Fibroblast of skin of right quadriceps (primary cell): ENCODE measurements at places on chromosomes 5 and 9.

- peak; percentile 12 for DNase-seq
Measured at GRCh38 chr5:87268970-87269377, 1.3 kb downstream of the RASA1 start.

GRCh38 chr9:134190232-134191121, 26.1 kb upstream of the RNU6ATAC start:
- DNase-seq, result no peak

DNA sequence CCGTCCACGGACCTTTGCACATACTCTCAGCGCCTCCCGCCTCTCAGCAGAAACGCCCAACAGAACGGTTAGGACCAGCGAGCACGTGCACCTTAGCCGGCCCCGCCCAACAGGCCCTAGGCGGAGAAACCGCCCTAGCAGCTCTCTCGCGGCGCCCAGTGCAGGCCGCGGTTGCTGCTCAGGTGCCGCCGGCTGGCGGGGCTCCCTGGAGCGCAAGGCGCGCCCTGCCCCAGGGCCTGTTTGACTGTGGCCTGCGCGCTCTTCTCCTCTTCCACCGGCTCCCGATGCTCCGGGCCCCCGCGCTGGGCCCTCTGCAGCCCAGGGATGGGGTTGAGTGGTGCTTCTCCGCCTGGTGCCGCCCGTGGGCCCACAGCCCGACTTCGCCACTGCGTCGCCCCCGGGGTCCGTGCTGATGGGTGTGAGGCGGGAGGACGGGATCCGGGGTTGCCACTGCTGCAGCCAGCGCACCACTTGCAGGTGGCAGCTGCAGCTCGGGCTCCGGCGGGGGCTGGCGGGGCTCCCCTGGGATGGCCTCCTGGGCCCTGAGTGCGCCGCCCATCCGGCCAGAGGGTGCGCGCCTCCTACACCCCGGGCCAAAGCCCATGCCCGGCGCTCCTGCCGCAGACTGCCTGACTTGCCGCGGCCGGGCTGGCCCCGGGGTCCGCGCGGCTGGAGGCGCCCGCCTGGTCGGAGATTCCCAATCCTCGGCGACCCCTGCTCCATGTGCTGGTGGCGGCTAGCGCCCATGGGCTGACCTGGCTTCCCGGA, 1889.4 kb upstream of the CDH9 start:
- no peak for DNase-seq

GRCh38 chr9:129496473-129497004, 124.4 kb downstream of the C9orf50 start:
- DNase-seq, result peak; percentile 98

DNA sequence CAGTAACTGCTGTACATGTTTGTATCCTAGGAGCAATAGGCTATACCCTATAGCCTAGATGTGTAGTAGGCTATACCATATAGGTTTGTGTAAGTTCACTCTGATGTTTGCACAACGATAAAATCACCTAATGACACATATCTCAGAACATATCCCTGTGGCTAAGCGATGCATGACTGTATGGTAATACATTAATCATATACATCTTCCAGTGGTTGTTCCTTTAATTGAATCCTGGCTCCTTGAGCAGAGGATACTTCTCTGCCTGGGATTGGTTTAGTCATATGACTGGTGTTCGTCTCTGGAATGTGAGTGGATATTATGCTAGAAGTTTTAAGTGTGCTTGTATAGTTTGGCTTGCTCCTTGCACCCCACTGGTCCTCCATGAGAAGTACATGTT, 425.8 kb downstream of the MAN2A1 start:
- peak; percentile 64 for DNase-seq

DNA sequence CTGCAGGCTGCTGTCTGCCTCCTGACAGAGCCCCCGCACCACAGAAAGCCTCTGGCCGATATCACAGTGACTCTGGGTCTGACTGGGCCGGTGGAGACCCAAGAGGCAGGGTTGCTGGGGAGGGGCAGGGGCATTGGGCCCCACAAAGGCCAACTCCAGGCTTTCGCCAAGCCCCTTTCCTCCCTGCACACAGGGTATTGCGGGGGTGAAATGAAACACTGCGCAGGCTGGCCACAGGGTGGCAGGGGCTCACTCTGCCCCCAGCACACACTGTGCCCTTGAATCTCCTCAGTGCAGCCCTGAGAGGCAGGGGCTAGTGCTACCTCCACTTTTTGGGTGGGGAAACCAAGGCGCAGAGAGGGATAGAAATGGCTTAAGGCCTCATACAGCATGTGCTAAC, 44.6 kb downstream of the BARX1 start:
- no peak for DNase-seq

- no peak for DNase-seq
Measured at GRCh38 chr5:180346358-180346757, 6.8 kb downstream of the GFPT2 start.

- no peak for DNase-seq
Measured at GRCh38 chr5:138504799-138505198, 38.2 kb downstream of the ETF1 start.

DNA sequence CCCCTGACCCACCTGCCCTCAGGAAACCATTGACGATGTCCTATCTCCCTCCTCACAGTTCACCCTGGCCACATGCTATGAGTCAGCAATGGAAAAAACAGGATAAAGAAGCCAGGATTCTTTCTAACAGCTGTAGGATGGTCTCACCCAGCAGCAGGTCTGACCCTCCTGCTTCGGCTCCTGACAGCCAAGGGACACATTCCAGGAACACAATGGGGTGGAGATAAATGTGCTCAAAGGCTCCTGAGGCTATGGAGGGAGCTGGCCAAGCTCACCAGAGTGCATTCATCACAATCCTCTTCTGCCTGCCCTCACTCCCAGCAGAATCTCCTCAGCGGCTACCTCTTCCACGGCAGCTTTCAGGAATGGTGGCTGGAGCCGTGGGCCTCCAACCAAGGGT, 170.3 kb downstream of the PJA2 start:
- no peak for DNase-seq

DNA sequence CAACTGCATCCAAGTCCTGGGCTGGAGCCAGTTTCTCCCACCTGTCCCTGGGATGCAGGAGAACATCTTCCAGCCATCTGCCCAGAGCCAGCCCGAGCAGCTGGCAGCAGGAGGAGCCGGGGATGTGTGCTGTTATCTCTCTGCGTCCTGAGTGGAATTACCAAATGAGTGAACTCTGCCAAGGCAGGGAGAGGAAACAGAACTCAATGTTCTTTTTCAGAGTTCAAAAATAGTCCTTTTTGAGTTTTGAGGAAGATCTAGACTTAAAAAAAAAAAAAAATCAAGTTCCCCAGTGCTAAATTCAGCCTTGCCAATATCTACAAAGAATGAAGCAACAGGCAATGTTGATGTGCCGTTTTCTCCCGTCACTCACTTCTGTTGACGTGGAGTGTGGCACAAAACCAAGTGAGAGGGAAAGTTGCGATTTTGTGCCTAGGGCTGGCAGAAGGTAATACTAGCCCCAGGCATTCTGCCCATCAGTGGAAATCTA, 56.2 kb downstream of the TMOD1 start:
- DNase-seq, result no peak

DNA sequence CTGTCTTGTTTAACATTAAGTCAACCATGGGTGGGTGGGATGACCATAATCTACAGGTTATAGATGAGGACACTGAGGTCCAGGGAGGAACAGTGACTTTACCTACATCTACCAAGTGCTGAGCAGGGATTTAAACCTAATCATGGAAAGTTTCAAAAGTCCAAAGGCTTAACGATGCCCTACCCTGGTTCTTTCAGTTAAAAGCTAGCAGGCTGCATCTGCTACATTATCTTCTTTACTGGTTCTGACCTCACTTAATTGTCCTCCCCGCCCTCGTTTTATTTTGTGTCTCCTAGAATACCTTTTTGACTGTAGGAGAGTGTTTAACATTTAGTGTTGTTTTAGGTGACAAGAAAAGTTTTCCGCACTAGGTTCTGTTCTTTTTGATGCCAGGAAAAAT, 735.2 kb downstream of the TLR4 start:
- no peak for DNase-seq

- peak; percentile 67 for DNase-seq
Measured at GRCh38 chr9:34454571-34455065, 3.8 kb downstream of the FAM219A start.

DNA sequence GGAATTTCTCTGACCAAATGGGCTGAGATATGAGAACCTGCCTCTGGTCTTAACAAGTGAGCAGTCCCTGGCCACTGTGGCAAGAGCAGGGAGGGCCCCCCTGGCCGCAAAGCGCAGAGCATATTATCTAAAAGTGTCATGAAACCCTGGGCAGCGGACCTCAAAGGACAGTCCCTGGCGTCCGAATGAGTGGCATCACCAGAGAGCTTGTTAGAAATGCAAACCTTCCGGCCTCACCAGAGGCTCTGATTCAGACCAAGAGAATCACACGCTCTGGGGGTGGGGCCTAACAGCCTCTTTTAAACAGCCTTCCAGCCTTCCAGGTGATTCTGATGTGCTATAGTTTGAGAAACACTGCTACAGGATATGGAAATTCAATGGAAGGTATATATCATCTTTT, 10.9 kb downstream of the PTPN3 start:
- no peak for DNase-seq

DNA sequence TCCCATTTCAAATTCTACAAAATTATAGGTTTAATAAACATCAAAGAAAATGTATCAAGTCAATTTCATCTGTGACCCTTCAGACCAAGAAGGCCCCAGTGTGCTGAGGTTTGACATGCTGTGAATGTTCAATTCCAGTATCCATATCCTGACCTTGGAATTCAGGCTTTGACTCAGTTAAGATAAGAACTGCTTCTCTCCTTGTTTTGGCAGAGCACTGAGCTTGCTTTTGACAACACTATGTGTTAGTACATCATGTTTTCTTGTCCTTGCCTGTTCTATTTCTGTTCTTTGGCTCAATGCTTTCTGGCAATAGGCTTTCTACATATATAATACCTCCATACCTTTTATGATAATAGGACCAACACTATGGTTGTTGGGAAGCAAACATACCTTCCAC, 105.6 kb downstream of the PLCXD3 start:
- DNase-seq, result no peak

DNA sequence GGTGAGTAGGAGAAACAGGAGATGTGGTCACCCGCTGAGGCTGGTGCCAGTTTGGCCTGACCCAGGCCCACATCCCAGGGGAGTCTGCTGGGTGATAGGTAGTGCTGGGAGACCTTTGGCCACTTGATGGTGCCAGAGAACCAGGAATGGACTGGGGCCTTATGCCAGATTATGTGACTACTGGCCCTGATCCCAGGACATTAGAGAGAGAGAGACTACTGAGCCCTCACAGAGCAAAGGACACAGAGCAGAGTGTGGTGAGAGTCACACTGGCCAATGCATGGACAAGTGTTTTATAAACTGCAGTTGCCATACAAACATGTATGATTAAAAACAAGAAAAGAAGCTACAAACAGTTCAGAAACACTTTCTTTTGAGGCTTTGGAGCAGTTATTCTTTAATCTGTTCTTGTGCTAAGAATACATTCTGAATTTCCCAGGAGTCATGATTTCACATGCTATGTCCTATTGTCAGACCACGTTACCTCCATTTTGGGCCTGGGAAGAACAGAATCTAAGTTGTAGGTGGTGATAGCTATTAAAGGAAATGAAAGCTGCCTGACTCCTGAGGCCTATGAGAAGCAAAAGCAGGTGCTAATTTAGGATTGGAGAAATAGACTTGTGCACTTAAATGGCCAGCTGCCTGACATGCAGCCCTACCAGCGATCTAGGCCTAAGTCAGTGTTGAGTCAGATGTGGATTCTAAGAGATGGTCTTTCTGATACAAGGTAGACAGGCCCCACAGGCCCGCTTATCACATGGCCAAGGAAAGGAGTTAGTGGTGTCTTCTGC, 32.6 kb upstream of the TMOD1 start:
- DNase-seq, result peak; percentile 44

DNA sequence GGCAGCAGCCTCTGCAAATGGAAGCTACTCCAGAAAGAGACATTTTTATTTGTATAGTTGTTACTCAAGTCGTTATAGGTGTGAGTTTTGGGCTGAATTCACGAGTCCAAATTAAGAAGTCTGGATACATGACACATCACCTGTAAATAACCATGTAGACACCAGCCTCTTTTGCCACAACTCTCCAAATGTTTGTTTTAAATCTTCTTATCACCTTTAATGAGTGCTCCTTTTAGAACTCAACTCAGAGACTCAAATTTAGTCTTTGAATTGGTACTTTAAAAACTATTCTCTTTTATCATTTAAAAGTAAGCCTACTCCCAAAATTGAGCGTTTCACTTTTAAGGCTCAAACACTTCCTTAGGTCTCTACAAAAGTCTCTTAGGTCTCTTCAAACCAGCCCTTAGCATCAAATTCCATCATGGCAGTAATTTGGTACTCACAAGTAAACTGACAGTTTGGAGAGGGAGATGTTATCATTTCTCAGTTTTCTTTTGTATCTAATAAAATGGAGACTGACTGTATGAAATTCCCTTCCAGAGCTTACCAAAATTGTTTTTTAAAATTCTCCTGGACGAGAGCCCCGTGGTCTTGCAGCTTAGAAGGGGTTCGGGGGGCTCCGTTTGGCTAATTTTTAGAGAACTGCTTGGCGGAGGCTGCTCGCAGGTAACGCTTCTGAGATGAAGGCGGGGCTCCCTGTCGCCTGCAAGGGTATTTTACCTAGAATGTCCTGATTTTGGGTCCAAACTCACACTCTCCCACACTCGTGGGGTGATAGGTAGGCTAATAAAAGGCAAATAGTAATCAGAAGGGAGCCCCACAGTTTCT, 194.6 kb downstream of the MEF2C start:
- DNase-seq, result no peak

DNA sequence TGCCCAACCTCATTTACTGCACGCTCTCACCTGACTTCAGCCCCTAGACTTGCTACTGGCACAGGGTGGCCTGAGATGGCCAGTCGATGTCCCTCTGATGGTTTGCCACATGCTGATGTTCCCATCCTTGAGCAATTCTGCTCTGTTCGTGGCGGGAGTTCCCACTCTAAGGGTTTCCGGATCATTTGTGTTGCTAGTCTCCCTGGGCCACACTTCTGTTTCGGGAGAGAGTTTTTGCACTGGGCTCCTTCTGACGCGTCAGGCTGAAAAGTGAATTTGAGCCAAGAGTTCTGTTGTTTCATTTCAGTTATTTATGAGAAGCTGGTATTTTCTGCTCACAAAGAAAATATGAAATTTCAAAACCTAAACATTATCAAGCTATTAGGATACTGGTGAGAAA, 597.7 kb downstream of the BNC2 start:
- DNase-seq, result no peak

GRCh38 chr9:124342776-124343485, 72.3 kb downstream of the PSMB7 start:
- DNase-seq, result peak; percentile 93

GRCh38 chr5:168315416-168316138, 24.1 kb downstream of the WWC1 start:
- DNase-seq, result no peak
